ENCODE measurements at places on chromosomes 1 and 21. TPM values are rescaled to one million over a fixed set of nuclear protein-coding genes. Genes with fewer than 3 reads are reported as not detected.

The OR6F1 gene
- not detected for total RNA-seq

The CLDN19 gene
- not detected for total RNA-seq

The MTF1 gene
- 15.5 TPM for total RNA-seq

The TRIM63 gene
- not detected for total RNA-seq

The HLX gene
- total RNA-seq = 0.56 TPM

The LYPD8 gene
- not detected for total RNA-seq

The NBPF10 gene
- 0.25 TPM for total RNA-seq

The LENEP gene
- 1.3 TPM for total RNA-seq

The FCN3 gene
- not detected for total RNA-seq

The AMY2A gene
- total RNA-seq = not detected

The C2CD2 gene
- total RNA-seq = 0.78 TPM

The USH2A gene
- not detected for total RNA-seq

The BGLAP gene
- not detected for total RNA-seq

GRCh38 chr1:195173753-195174152 lies 1434.5 kb downstream of the KCNT2 start:
- no peak overlapping the region for H3K4me3 ChIP-seq
- H3K27ac ChIP-seq = no peak overlapping the region
- no peaks in the 10 kb centered on the region for H3K27me3 ChIP-seq
- H3K36me3 ChIP-seq = no peaks in the 10 kb centered on the region
- H3K4me1 ChIP-seq = no peaks in the 10 kb centered on the region

GRCh38 chr1:178940068-178940765 lies 69.3 kb upstream of the ANGPTL1 start:
- DNase-seq = no peak
- peaks cover 21% of the 10 kb centered on the region for H3K4me1 ChIP-seq
- no peak overlapping the region for H3K4me3 ChIP-seq
- no peaks in the 10 kb centered on the region for H3K36me3 ChIP-seq
- peaks cover 4% of the 10 kb centered on the region for H3K27me3 ChIP-seq

DNA sequence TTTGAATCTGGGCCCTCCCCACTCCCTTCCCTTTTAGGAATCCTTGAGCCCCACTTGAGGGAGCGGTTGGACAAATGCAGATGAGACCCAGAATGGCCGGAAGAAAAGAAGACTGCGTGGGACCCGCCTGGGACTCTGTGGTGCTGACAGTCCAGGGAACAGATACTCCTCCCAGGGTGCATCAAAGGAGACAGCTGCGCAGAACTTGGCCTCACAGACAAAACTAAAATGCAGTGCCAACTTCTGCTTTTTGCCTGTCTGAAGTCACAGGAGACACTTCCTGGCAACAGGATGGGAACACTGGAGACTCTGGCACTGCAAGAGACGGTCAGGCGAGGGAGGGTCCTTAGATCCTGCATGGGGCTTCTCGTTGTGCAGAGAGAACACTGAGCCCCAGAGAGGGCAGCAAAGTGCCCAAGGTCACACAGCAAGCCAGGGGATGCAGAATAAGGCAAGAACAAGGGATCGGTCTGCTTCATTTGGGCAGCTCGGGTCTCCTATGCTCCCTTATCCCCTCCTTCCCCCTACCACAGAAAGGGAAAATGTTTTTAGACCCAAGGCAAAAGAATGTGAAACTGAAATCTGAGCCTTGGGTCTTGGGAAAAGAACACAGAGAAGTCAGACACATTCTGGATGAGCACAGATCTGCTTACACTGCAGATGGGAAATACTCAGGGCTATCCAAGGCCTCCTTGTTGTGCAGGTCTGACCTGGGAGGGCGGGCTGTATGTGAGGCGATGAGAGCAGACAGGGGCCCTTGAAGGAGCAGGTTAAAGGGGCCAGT lies 182.4 kb downstream of the TRABD2B start:
- peaks cover 7% of the 10 kb centered on the region for H3K27me3 ChIP-seq
- peaks cover 5% of the 10 kb centered on the region for H3K36me3 ChIP-seq
- H3K27ac ChIP-seq = no peak overlapping the region
- no peak for DNase-seq
- no peak overlapping the region for H3K4me3 ChIP-seq

- H3K27me3 ChIP-seq = no peaks in the 10 kb centered on the region
- peak overlapping the region; percentile 40 for H3K27ac ChIP-seq
- no peak for DNase-seq
- no peak overlapping the region for H3K4me3 ChIP-seq
- no peaks in the 10 kb centered on the region for H3K36me3 ChIP-seq
These were observed 195.8 kb downstream of the TPR start for GRCh38 chr1:186179231-186179630.

DNA sequence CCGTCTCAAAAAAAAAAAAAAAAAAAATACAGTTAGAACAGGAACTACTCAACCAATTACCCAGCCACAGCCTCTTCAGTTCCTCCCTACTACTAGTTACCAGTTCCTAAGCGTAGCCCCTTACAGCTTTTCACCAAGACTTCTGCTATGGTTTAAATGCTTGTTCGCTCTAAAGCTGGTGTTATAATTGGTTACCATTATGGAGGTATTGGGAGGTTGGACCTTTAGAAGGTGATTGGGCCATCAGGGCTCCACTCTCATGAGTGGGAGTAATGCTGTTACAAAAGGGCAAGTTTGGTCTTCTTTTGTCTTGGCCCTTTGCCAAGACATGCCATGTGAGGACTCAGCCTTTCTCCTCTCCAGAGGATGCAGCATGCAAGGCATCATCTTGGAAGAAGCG lies 3.0 kb upstream of the SMPDL3B start:
- H3K4me3 ChIP-seq = no peak overlapping the region
- peaks cover 6% of the 10 kb centered on the region for H3K4me1 ChIP-seq
- H3K36me3 ChIP-seq = no peaks in the 10 kb centered on the region
- DNase-seq = no peak
- peaks cover 3% of the 10 kb centered on the region for H3K27me3 ChIP-seq

DNA sequence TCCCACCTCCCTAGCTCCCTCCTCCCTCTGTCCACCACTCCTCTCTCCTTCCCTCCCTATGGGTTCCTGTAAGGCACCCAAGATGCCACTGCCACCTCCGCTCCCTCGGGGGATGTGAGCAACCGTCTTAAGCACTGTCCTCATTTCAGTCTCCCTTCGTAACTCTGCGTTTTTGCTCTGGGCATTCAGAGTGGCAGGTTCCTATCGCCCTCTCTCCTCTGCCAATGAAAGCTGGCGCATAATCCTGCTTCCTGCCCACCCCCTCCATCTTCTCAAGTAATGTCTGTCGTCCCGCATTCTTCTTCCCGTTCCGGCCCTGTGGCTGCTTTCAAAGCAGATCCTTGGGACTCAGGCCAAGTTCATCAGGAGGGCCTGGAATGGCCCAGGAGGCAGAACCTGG lies 253.9 kb upstream of the TMEM51 start:
- H3K27me3 ChIP-seq = peaks cover 8% of the 10 kb centered on the region
- H3K27ac ChIP-seq = no peak overlapping the region
- H3K4me3 ChIP-seq = no peak overlapping the region
- no peaks in the 10 kb centered on the region for H3K36me3 ChIP-seq

DNA sequence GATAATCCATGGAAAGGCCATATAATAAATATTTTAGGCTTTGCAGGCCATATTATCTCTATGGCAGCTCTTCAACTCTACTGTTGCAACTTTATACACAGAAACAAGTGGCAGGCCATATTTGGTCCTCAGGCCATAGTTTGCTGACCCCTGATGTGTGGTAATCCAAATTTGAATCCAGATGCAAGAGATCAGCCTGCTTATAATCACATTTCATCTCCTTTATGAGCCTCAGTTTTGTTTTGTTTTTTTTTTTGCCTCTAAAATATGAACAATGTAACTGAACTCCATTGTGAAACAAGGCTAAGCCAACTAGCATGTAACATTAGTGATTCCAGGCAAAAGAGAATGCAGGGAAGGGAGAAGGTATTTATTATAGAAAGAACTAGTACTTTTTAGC lies 81.6 kb downstream of the PRKAA2 start:
- no peaks in the 10 kb centered on the region for H3K4me1 ChIP-seq
- H3K4me3 ChIP-seq = no peak overlapping the region
- H3K27me3 ChIP-seq = no peaks in the 10 kb centered on the region
- no peaks in the 10 kb centered on the region for H3K36me3 ChIP-seq
- no peak for DNase-seq

GRCh38 chr1:116879478-116880133 lies 30.1 kb upstream of the PTGFRN start:
- peaks cover 19% of the 10 kb centered on the region for H3K4me1 ChIP-seq
- no peaks in the 10 kb centered on the region for H3K36me3 ChIP-seq
- no peak overlapping the region for H3K27ac ChIP-seq

DNA sequence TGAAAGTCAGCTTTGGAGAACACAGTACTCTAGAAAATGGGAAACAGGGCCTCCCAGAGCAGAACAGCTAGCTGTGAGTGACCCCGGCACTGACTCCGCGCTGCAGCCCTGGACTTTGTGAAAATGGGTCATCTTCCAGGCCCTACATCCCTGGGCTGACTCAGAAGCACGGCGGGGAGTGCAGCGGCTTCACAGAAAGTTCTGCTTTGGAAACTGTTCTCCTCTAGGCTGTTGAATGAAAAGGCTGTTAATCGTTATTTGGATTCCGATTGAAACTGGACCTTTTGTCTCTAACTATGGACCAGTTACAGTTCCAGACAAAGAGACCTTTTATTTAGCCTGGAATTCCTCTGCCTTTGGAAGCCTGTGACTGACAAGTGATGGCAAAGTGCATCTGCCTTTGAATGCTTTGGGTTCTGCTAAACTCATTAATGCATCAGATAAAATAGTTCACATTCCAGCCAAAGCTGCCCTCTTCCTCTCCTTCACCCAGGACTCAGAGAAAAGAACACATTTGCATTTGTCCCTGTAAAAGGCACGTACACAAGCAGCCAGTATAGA lies 144.9 kb upstream of the HOOK1 start:
- DNase-seq = no peak
- H3K27me3 ChIP-seq = no peaks in the 10 kb centered on the region
- no peak overlapping the region for H3K27ac ChIP-seq

DNA sequence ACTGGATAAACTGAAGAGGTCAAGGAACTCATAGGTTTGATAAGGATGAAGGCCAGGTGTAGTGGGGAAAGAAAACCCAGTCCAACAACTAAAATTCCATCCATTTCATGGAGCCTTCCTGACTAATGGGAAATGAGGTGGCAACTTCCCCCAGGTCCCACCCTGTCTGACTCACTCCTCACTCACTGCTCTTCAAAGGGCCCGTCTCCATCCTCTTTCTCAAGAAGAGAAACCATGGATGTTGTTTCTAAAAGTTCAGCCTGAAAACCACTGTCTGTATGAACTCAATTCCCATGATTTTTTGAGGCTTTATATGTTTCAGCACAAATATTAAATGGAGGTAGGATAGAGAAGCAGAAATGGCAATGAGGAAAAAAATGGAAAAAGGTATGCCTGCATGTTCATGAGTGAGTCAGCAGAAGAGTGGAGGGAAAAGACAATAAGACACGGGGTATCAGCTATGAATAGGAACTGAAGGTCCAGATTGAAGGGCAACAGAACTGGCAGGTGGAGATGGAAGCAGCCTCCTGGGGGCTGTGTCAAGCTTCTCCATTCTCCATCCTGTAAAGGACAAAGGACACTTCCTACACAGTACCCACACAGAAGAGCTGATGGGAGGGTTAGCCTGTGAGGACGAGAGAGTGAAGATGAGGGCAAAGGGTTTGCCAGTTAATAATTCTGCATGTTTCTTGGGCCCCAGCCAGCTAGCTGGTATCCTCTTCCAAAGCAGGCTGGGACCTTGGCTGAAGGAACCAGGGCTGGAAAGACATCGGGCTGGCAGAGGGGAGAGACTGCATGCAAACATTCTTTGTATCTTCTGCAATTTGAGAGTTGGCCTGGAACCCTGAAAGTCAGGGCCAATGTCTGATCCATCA lies 5.5 kb upstream of the ELOVL1 start:
- H3K4me1 ChIP-seq = peaks cover 4% of the 10 kb centered on the region
- DNase-seq = no peak
- H3K27ac ChIP-seq = no peak overlapping the region
- H3K4me3 ChIP-seq = no peak overlapping the region
- H3K27me3 ChIP-seq = no peaks in the 10 kb centered on the region
- H3K36me3 ChIP-seq = no peaks in the 10 kb centered on the region

- no peak for DNase-seq
- H3K27ac ChIP-seq = no peak within 1 kb of the TSS
- H3K27me3 ChIP-seq = no peaks in the 10 kb centered on the region
- H3K4me1 ChIP-seq = no peaks in the 10 kb centered on the region
These were observed at the start of gene NLRP3 for GRCh38 chr1:247415423-247416361. Gene NLRP3 (plus strand): TSS chr1:247416173. CDS start chr1:247418801, 2,628 bp downstream.

DNA sequence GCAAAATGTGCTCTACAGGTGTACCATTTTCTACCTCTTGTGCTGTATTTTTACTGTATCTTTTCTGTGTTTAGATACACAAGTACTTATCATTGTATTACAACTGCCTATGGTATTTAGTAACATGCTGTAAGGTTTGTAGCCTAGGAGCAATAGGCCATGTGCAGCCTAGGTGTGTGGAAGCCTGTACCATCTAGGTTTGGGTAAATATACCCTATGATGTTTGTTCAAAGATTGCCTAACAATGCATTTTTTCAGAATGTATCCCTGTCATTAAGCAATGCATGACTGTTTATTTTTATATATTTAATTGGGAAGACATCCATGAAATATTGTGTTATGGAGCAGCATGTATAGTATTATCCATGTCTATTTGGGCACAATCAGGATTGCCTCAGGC lies 11.0 kb downstream of the ETV3L start:
- no peak overlapping the region for H3K27ac ChIP-seq
- no peaks in the 10 kb centered on the region for H3K36me3 ChIP-seq

DNA sequence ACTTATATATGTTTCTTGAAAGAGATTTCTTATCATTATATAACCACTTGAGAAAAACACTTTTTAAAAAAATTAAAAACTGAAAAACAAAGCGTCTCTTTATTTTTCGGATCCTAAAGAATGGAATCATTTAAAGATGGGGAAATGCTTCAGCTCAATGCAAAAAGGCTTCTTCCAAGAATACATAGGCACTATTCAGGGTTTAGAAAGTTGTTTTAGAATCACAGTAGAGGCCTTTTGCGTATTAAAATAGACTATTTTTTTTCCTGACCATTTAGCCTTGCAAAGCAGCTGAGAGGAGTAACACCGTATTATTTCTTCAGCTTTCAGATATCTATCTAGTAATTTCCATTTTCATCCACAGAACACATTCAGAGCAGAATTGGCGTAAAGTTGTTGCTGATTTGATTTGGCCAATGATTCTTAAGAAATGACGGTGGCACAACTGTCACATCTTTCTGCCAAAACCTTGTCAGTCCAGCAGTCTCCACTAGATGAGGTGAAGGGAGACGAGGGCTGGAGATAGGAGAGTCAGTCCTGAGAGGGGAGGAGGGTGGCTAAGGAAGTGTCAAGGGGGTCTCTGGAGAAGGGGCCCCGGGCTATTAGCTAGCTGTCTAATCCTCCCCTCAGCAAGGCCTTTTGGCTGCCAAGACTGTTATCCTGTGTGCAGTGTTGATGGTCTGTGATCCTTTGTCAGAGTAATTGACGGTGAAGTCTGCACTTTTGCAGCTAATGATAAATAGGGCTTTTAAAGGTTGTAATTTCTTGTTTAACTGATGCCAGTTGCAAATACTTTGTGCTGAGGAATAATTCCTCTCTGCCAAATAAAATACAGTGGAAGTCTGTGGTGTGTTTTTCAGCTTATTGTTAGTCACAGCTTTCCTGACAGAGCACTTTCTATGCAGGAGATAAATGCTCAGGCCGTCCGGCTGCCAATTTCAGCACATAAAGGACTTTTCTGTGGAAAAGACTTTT lies 34.7 kb downstream of the PRRX1 start:
- H3K36me3 ChIP-seq = no peaks in the 10 kb centered on the region
- DNase-seq = no peak
- no peak overlapping the region for H3K4me3 ChIP-seq
- no peaks in the 10 kb centered on the region for H3K27me3 ChIP-seq
- no peak overlapping the region for H3K27ac ChIP-seq

Data from glutamatergic neuron (in vitro differentiated cells).